ENCODE measurements at places on chromosomes 7 and 10.

GRCh38 chr7:67990716-67991115 lies 994.1 kb downstream of the TYW1 start:
- DNase-seq = no peak

DNA sequence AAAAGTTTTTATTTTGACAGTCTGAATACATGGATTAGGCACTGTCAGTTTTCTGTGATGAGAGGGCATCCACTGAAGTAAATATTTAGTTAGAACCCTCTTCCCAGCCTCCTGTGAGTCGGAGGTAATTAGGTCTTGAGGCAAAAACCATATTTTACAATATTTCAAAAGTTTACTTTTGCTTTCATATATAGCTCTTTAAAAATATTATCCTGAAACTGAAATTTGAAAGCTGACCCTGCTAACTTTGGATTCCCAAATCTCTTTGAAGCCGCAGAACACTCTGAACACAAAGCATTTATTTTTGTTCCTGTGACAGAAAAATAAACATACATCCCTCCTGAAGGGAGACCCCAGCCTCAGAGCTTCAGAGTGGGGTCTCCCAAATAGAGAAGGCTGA lies 317.4 kb downstream of the KIF20B start:
- no peak for DNase-seq

- no peak for DNase-seq
Measured at GRCh38 chr7:21690705-21691104, 147.9 kb downstream of the DNAH11 start.

- no peak for DNase-seq
Measured at GRCh38 chr7:37247861-37248260, 200.8 kb downstream of the ELMO1 start.

GRCh38 chr7:76509931-76510877 lies at the start of gene UPK3B:
Gene UPK3B (plus strand): TSS chr7:76510552. CDS start chr7:76510653, 101 bp downstream.
- DNase-seq = peak; percentile 3

- DNase-seq = no peak
Measured at GRCh38 chr10:114478281-114478680, 74.0 kb upstream of the AFAP1L2 start.

GRCh38 chr10:62705789-62706188 lies 98.7 kb upstream of the ADO start:
- no peak for DNase-seq

GRCh38 chr7:20794676-20795075 lies 8.0 kb upstream of the SP8 start:
- DNase-seq = no peak

GRCh38 chr10:88731296-88731695 lies 25.2 kb downstream of the LIPK start:
- no peak for DNase-seq

DNA sequence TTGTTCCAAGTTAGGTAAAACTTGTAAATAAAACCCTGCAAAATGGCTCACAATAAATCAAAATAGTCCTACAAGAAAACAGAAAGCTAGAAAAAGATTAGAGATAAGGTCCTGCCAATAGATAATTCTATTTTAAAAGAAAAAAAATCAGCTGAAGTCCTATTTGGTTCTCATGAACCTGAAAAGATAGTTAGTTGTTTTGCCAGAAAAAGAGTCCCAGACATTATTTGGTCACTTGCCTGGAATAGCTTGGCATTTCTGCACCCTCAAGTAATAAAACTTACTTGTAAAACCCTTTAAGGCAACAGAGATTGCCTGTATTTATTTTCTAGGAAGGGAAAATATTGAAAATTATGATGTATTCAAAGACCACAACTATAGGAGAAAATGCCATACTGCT lies 47.7 kb downstream of the LRRN3 start:
- DNase-seq = no peak

- DNase-seq = no peak
Measured at GRCh38 chr10:11877591-11877905, 54.4 kb downstream of the PROSER2 start.

DNA sequence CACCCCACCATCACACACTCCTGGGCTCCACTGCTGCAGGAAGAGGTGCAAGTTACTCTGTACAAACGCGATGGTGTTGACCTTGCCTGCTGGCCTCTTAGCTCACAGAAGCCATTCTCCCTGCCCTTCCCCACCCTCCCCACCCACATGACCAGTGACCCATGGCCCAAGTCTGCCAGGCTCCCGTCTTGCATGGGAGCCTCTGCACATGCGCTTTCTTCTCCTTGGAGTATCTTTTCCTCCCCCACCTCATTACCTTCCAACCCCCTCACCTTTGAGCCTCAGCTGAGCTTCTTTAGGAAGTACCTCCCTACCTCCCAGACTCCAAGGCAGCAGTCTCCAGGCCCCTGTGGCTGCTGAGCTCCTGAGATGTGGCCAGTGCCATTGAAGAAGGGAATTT lies 337.7 kb upstream of the ZNF32 start:
- no peak for DNase-seq

- DNase-seq = peak; percentile 86
Measured at GRCh38 chr10:72319416-72320254, 35.1 kb downstream of the DNAJB12 start.

DNA sequence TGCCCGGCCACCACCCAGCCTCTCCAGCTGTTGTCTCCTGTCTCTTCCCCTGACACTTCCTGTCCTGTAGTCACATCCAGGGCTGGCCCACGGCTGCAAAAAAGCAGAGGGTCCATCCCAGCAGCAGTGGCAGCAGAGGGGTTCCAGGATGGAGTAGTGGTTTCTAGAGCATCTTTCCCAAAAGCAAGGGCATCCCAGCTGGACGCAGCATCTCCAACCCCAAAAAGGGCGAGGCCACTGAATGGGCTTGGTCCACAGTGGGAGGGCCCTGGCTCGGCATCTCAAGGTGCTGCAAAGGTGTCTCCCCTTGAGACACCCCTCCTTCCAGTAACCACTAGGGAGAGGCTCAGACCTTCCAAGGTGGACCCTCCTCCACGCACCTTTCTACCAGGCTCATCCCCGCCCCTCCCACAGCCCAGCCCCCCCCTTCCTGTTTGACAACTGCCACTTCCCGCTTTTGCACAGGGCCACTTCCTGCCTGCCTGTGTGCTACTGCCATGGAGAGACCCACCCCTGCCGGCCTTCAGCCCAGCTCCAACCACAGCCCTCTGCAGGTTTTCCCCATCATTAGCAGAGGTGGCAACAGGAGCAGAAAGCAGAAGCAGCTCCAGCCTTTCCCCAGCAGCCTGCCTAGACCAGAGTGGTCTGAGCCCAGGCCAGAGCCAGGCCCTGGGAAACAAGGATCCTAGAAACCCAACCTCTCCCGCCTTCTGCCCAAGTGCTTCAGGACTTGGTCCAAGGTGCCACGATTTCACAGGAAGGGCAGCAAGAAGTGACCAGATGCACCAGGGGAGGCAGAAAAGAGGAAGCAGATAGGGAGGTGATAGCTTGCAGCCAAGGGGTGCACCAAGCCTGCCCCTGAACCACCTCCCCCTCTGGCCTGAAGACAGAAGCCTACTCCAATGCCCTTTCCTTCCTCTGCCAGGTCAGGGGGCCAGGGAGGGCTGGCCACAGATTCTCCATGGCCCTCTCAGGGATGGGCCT lies 8.6 kb downstream of the CAMK2G start:
- peak; percentile 47 for DNase-seq

GRCh38 chr10:19144206-19144605 lies 95.6 kb downstream of the MALRD1 start:
- no peak for DNase-seq

DNA sequence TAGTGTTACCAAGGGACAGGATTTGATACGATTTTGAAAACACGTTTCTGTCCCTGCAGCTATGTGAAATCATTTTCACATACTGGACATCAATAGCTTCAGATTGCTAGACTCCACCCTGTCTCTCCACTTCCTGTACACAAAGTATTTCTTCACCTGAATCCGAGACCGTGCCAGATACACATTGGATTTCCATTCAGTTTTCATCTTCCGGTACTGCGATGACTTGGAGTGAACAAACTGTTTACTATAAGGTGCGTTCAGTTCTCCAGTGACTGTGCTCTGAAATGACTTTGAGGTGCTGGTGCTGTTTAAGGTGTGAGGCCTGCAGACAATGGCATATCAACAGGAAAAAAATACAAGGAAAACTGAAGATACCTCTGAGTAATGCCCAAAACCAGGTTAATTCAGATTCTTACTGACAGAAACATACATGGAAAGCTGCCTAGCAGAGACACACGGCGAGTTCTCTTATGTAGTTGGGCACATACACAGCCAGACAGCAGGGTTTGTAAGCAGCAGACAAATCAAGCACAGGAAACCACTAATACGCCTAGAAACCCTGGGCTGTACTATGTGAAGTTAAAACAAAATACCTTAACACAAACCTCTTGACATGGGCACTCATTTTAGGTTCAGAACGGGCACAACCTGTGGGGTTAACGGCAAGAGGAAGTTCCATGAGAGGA lies 119.2 kb downstream of the GALNT11 start:
- peak; percentile 39 for DNase-seq

DNA sequence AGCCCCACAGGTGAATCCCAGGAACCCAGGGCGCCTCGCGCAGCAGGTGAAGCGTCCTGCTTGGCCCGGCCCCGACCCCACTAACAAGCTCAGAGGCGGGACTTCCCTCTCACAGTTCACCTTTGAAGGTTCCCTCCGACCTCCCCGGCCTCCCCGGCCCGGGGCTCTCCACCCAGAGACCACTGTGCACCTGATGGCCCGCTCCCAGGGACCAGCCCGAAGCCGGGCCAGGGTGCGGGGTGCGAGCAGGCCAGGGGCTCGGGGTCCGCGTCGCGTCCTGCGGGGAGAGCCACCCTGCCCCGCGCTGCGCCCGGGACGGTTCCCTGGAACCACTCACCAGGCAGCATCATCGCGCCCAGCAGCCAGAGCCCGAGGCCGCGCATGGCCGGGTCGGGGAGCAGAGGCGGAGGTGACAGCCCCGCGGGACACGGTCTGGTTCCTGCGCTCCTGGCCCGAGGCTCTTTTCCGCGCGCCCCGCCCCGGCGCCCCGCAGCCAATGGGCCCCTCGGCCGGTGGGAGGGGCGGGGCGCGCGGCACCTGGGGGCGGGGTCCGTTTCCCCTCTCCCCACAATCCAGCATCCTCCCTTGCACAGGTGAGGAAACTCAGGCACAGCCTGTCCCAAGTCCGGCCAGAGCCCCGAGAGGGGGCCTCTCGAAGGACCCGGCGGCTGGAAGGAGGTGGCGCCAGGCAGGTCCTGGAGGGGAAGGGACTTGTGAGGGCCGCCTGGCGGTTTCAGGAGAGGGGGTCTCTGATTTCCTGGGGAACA lies at the start of gene ADAM8:
TSS of gene ADAM8 (minus strand) at position 434 of the 767 bp plus-strand sequence. CDS start at position 383, 51 bp downstream.
- DNase-seq = peak; percentile 74

DNA sequence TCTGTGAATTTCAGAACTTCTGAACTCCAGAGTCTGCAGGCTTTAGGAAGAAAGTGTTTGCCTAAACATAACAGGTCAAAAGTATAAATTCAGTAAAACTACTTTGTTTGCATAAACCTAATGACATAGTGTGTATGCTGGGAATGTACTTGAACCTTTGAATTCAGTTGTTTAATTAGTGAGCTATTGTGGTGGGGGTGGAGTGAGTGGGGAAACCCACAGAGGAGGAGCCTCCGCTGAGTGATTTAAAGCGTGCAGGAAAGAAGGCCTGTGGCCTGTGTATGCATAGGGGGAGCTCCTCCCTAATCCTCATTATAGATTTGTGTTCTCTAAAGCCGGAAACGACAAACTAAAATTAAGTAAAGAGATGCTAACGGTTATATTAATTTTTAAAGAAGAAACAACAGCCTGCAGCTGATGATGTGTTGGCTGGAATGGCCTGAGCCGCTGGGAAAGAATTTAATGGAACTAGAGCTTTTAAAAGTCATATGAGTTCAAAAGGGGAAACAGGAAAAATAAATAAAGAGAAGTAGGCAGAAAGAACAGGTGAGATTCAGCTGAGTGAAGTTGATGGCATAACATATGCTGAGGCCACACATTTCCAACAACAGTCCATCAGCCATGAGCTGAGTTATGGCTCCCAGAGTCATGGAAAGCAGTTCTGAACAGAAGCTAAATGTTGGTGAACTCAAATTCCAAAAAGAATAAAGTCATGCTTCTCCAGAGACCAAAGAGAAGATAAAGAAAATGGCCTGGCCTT lies 595.0 kb downstream of the GRM8 start:
- no peak for DNase-seq

DNA sequence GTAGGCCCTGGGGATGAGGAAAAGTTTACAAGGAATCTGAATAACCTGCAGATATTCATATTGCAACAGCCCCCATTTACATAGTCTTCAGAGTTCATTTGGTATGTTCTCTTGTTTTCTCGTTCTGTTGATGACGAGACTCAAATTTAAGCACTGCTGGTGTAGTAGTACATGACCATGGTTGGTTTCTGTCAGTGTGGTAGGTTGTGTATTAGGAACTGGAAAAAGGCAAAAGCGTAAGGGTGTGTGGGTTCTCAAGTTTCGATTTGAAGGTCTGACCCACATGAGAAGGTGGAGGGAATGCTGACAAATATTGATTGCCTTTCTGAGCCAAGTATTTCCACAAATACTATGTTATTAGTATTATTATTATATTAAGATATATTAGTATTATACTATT lies 151.7 kb downstream of the AUTS2 start:
- no peak for DNase-seq

GRCh38 chr7:82091126-82091684 lies 321.4 kb upstream of the HGF start:
- no peak for DNase-seq

- no peak for DNase-seq
Measured at GRCh38 chr7:21771266-21771665, 174.4 kb downstream of the CDCA7L start.

GRCh38 chr7:155553871-155554270 lies 7.5 kb upstream of the CNPY1 start:
- no peak for DNase-seq

DNA sequence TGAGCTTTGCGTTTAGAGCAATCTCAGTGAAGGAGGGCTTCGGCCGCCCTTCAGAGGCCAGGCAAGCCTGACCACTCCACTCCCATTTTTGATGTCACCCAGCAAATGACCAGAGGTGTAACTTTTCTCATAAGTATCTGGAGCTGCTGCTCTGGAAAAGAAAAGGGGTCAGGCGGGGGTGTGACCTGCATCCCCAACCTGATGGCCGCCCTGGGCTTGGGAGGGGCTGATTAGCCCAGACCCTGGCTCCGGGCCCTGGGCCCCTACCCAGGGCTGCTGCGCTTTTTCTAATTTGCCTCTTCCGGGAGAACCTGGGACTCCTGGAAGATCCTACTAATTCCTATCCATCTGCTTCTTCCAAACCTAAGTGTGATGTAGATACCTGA lies 9.6 kb upstream of the EBF3 start:
- DNase-seq = no peak

- DNase-seq = no peak
Measured at GRCh38 chr7:25832456-25832855, 319.5 kb upstream of the NFE2L3 start.

DNA sequence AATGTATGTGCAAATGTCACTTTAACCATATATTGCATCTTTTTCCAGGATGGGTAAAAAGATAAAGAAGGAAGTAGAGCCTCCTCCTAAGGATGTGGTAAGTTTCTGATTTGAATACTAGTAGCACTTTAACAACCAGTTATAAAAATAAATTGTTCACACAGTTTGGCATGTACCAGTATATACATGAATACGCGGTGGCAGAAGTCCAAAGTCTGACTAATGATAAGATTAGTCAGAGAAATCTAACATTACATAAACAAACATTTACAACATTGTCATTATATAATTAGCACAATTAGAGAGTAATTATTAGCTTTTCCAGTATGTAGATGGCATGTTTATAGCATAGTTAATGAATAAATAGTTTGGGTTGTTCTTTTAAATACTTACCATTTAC lies 4.1 kb downstream of the ARMC3 start:
- no peak for DNase-seq

- no peak for DNase-seq
Measured at GRCh38 chr10:53843736-53844362, 957.2 kb downstream of the PCDH15 start.

GRCh38 chr10:114520453-114520852 lies 116.2 kb upstream of the AFAP1L2 start:
- DNase-seq = no peak

- DNase-seq = no peak
Measured at GRCh38 chr10:6780008-6780677, 200.1 kb upstream of the PRKCQ start.

Data from T-helper 2 cell treated with Interferon-gamma antibody and Interleukin-4, amounts not matched to agents 5 μg/mL and 100 μg/mL, for 36 hours (primary cell).